Muscle of arm (tissue), 14 donors: ENCODE measurements at places on chromosomes 2 and 18.

GRCh38 chr2:97761192-97761591 lies 47.8 kb downstream of the ZAP70 start:
- DNase-seq, result no peak

GRCh38 chr2:163613266-163613731 lies 122.5 kb downstream of the FIGN start:
- DNase-seq, result no peak

DNA sequence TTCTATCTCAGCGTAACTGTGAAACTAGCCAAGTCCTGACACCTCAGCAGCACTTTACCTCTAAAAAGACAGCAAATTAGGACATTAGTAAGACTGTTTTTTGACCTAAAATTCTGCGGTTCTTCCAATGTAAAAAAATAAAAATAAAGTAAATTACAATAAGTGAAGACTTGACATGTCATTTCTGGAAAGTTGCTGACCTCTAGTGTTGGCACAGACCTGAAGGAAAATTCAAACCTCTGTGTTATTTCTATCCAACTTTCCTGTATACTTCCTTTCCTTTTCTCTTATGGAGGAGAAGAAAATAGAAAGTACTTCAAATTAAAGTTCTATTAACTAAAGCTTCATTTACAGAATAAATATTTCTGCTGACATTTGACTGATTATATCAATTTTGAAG lies 110.6 kb downstream of the TMEM182 start:
- peak; percentile 17 for DNase-seq

GRCh38 chr2:207660994-207661393 lies 35.8 kb upstream of the METTL21A start:
- DNase-seq, result no peak

DNA sequence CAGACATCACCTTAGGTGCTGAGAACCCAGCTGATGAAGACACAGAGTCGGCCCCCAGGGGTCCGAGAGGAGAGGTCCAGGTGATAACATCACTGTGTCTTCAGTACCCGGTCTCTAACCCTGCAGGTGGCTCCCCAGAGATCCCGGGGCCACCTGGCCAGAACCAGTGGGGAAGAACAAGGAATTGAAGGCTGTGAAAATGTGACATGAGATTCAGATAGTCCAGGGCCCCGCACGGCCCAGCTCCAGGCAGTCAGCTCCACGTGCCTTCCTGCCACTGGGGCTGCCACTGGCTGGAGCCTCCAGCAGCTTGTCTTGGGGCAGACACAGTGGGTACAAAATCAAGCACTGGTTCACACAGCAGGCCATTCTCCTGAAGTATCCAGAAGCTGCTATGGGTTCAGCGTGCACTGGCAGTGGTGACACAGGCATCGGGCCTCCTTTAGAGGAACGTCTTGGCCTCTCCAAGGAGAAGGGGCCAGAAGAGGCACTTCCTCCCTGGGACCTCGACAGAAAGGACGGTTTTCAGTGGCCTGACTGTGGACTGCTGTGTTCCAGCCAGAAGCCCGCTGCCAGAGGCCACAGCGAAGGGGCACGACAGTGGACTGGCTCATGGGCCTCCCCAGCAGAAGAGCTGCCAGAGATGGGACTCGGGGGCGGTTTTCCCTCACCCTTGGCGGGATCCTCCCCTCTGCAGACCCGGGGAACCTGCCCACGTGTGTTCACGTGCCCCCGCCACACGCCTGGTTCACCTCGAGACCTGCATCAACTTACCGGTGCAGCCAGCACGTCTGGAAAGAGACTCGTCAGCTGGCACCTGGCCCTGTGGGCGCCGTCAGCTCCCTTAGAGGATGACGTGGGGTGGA lies 150.4 kb downstream of the HDAC4 start:
- no peak for DNase-seq

DNA sequence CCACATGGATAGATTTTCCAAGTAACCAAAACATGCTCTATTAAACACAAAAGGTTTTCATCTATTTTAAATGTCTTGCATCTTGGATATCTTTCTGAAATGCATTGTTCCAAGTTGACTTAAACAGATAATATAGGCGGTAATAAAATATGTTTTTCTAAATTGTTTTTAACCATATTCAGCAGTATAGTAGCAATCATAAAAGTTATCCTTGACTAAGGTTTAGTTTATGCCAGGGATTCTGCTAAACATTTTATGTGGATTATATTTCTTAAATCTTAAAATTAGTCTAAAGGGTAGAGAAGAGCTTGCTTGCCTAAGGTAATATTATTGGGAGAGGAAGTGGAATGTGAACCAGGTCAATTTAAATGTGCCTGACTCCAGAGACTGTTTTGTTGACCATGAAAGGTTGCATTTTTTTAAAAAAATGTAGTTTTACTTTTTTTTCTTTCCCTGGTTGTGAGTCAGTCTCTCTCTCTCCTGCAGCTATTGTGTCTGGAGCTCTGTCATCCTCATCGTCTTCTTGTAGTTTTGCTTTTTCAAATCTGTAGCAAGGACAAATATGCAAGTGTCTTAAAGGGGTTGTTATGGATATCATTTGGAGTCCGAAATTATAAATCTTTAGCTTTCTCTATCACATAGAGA lies 309.1 kb upstream of the COL3A1 start:
- no peak for DNase-seq

DNA sequence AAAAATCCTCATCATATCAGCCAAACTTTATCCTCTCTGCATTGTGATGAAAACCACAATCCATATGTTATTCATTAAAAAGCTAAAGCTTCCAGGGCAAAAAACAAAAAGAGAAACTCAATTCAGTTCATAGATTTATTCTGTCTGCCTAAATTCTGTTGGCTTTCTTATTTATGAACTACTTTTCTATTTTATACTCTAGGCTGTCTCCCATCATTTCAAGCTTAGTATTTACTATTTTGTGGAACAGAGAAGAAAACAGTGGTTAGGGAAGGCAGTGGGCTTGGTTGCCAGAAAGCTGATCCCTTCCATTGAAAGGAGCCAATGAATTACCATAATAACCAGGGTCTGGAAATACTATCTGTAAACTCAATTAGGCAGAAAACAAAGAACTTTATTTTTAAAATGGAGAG lies 71.8 kb downstream of the RAPH1 start:
- DNase-seq, result peak; percentile 61

DNA sequence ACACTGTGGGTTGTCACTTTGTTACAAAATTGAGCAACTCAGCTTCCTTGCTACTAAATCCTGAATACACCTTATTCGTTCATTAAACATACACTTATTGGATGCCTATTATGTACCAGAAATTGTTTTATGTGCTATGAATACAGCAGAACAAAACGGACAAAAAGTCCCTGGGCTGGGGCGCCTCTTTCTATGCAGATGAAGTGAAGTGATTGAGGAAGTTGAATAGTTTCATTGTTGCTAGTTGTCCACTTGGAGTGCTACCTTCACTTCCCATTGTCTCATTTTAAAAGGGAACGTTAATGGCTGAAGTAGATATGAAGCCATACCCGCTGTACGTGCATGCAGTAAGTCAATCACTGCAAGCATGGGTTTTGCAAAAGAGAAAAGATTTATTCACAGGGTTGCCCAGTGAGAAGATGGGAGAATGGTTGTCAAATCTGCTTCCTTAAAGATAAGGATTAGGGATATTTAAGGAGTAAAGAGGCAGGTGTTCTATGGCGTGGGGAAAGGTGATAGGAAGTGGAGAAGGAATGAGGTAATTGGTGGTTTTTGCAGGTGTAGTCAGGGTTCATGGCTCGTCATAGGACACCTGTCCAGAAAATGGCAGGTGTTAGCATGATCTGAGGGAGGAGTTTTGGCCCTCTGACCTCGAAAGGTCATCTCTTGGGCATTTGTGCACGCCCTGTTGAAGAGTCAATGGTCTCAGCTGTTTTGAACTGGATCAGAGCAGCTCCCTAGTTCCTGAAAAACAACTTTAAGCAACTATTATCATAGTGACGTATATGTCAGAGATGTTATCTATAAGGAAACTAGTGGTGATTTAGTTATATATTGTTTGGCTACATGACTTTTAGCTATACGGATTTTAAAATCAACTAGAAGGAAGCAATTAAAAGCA lies 23.5 kb downstream of the TRPM8 start:
- no peak for DNase-seq

DNA sequence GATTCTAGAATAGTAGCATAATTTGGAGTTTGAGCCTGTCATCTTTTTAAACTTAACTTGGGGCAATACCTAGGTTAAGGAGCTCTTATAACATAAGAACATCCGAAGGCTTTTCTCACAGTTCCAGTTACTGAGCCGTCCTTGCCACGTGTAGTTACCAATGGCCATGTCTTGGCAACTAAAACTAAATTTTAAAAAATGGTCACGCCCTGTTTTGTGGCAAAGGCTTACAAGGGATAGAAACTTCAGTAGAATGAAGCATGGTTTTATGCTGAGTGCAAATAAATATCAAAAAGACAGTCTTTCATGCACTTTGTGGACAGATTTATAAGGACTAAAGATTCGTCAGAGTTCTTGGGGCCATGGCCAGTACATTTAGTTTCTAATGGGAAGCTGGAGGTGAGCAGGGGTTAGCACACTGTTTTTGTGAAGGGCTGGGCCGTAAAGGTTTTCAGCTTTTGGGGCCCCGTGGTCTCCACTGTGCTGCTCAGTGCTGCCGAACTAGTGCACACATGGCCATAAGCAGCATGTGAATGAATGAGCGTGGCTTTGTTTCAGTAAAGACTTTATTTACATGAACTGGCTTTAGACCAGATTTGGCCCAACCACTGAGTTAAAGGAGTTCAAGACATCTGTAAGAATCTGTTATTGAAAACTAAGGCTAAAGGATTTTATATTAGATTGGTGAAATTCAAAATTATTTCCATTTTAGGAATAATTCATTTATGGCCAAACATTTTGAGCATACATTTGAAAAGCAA lies 41.1 kb downstream of the GRHL1 start:
- no peak for DNase-seq

GRCh38 chr2:63861220-63861822 lies 19.6 kb downstream of the UGP2 start:
- DNase-seq, result peak; percentile 69

DNA sequence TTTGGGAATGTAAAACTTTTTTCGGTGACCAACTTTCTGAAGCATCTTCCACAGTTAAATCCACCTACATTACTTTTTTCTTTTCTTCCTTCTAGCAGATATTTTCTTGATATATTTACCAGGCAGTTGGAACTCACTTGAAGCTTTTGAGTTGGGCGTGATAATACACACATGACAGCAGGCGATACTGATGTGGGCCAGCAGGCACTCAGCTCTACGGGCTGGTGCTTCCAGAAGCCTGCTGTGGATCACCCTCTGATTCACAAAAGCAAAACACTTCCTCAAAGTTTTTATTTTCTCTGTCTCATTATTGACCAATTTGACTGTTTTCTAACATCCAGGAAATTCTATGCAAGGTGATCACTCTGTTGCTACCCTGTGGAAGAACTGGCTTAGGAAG lies 22.9 kb downstream of the GRHL1 start:
- no peak for DNase-seq

DNA sequence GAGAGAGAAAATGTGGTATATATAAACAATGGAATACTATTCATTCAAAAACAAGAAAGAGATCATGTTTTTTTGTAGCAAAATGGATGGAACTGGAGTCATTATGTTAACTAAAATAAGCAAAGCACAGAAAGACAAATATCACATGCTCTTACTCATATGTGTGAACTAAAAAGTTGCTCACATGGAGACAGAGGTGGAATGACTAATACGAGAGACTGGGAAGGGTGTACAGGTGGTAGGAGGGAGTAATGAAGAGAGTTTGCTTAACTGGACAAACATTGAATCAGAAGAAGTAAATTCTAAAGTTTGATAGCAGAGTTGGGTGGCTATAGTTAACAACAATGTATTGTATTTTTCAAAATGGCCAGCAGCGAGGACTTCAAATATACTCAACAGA lies 1080.7 kb upstream of the CHAC2 start:
- DNase-seq, result no peak

DNA sequence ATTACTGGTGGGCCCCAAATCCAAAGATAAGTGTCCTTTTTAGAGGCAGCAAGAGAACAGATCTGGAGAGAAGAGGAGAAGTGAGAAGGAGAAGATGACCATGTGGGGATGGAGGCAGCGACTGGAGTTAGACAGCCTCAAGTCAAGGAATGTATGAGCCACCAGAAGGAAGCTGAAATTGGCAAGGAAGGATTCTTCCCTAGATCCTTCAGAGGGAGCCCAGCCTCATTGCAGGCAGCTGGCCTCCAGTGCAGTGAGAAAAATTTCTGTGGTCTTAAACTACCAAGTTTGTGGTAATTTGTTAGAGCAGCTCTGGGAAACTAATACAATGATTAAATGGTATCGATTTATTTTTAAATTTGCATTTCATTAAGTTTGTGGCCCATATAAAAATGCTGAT lies 167.9 kb downstream of the NCKAP5 start:
- no peak for DNase-seq

DNA sequence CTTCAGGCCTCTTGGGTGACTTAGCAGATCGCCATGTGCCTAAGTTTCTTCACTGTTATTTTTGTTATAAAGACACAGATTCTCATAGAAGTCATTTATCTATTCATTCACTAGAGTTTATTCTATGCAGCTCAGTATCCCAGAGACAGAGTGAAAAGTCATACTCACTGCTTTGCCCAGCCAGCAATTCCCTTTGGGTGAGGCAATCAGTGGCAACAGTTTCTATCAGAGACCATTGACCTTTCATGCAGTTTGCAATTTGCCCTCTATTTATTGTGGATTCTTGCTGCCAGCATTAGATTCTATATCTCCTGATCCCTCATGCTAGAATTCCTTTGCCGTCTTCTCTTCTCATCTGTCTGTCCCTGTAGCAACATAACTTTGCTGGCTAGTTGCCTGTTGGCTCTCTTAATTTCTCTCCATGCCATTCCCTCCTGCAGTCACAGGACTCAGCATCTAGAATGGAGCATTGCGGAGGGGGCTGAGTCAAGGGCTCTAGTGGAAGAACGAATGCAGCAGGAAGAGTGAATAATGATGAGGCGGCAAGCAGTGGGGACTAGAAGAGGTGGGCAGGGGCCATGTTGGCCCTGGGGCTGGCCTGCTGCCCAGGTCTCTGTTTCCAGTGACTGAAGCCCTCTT lies 12.2 kb downstream of the SLC9A4 start:
- no peak for DNase-seq

DNA sequence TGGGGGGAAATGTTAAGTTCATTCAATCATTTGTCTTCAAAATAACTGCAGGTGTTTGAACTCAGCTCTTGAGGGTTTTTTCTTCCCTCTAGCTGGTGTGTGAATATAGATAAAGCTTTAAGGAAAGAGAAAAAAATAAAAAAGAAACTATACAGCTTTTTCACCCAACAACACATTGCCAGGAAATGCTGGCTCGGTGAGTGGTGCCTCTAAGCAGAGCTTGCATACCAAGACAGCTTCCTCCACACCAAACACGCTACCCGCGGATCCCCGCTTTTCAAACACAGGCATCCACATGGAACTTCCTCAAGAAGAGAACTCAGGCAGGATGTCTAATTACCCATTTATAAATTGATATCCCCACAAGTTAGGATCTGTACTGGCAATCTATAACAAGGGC lies 69.8 kb upstream of the TANK start:
- no peak for DNase-seq
